ENCODE measurements at places on chromosomes 7 and 10.

- DNase-seq: no peak
Observed at GRCh38 chr7:26188206-26188956, 12.2 kb downstream of the HNRNPA2B1 start.

- no peak for DNase-seq
Observed at GRCh38 chr7:131008840-131009711, 275.1 kb upstream of the KLF14 start.

DNA sequence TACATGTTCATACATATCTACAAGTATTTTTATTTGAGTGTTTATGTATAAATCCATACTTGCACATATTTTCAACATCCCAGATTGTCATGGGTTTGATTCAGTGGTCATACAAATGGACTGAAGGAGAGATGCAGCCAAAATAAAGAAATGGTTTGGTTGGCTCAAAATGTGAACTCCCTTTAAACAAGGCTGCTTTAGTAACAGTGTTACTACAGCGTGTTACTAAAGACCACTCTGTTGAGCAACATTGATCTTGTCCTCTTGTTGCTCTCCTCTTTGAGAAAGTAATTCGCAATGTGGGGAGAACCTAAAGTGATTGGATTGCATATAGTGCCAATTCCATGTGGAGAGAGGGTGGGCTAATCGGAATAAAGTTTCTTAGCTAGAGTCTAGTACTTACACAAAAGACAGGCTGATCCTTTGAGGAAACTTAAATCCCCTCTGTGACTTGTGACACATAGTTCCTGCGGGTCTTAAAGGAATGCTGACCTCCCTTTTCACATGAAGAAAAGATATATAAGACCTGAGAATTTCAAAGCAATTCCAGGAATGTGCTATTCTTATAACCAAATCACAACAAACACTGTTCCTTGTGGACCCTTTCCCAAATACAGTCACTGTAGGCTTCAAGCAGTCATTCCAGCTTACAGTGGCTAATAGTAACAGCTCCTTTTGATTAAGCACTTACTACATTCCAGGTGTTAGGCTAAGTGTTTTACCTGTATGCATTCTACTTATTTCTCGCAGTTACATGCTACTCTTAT lies 144.3 kb downstream of the FZD1 start:
- no peak for DNase-seq

GRCh38 chr7:134180376-134180775 lies 53.2 kb downstream of the LRGUK start:
- DNase-seq: no peak

- DNase-seq: no peak
Observed at GRCh38 chr10:35328404-35329037, 7.8 kb upstream of the CCNY start.

DNA sequence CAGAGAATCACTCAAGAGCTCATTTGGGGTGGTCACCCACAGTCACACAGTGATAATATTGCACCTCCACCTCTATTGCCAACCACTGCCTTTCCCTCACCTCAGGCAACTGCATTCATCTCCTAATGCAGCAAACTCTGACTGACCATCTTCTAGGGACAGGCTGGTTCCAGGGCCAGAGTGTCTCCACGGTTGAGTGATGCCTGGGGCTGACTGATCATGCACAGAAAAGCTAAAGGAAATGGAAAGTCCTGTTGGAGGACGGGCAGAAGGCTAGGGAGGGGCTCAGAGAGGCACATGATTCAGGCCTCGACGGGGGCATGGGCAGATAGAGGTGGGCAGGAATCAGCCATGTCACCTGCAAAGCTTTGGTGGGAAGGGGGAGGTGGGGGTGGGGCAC lies 127.1 kb upstream of the TNS3 start:
- DNase-seq: no peak

- no peak for DNase-seq
Observed at GRCh38 chr7:18626717-18627116, 131.2 kb downstream of the HDAC9 start.

- DNase-seq: no peak
Observed at GRCh38 chr10:35422228-35422627, 85.9 kb downstream of the CCNY start.

- DNase-seq: no peak
Observed at GRCh38 chr10:127310923-127311322, 114.5 kb upstream of the INSYN2A start.

DNA sequence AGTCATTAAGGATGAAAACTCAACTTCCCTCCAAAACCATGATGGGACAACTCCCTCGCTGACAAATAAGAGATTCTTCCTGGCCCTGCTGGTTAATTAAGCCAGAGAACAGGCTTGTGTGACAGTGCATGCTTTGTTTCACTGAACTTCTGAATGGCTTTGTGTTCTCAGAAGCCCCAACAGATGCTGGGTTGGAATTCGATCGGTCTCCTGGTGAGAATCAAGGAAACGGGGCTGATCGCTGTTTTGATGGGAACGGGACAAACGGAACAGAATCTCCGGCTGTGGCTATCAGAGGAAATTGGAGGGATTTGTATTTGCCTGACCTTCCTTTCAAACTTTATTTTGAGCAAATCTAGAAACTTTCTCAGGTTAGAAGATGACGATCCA lies 145.0 kb downstream of the RNF216 start:
- DNase-seq: peak; percentile 97

DNA sequence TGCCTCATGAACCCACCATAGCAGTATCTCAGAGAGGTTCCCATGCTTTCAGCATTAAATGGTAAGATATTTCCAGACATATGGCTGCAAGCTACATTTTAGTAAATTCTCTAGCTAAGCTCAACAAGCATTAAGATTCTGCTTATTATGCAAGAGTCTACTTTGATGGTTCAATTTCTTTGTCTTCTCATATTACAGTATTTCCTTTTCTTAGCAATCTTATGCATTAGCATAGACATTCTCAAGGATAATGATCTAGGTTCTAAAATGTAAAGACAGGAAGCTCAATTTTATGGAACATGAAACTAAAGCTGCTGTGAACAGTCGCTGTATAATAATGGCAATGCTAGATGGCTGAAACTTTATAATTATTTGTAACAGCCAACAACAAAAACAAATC lies 39.2 kb downstream of the MEOX2 start:
- no peak for DNase-seq

GRCh38 chr7:122602800-122603199 lies 96.1 kb downstream of the RNF133 start:
- DNase-seq: no peak

GRCh38 chr7:98241674-98242241 lies 10.3 kb downstream of the TECPR1 start:
- DNase-seq: no peak

- no peak for DNase-seq
Observed at GRCh38 chr10:18472977-18473376, 178.4 kb downstream of the NSUN6 start.

DNA sequence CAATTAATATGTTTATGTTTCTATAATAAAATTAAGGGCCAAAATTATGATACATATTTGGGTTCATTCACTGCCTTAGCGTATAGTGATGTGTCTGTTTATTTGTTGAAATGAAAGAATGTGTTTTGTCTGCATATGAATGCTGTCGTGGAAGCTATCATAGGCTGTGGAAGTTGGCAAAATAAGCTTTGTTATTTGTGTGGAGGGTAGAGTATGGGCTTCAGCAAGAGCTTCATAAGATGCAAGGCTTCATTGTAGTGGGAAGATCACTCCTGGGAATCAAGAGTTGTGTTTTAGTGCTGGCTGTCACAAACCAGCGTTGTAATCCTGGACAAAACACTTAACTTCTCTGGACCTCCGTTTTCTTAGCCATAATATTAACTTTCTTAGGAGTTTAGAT lies 2.5 kb downstream of the SLK start:
- DNase-seq: peak; percentile 65

DNA sequence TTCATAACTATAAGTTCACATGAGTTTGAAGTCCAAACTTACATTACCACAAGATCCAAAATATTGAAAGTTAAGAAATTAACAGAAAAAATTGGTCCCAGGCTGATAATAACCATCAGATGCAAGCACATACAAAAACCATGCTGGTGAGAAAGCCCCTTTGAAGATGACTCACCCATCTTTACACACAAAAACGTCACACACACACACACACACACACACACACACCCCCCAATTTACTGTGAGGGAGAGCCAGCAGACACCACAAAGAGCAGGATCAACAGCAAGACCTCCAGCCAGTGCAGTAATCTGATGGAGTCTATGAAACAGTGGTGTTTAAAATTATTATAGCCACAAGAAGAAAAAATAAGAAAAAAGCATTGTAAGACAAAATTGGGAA lies 50.1 kb upstream of the DRGX start:
- no peak for DNase-seq

GRCh38 chr10:118742032-118742431 lies 12.7 kb downstream of the CACUL1 start:
- DNase-seq: no peak

GRCh38 chr7:32164341-32164996 lies 94.3 kb upstream of the PDE1C start:
- peak; percentile 80 for DNase-seq

GRCh38 chr10:117322260-117322659 lies 53.0 kb downstream of the PDZD8 start:
- no peak for DNase-seq

DNA sequence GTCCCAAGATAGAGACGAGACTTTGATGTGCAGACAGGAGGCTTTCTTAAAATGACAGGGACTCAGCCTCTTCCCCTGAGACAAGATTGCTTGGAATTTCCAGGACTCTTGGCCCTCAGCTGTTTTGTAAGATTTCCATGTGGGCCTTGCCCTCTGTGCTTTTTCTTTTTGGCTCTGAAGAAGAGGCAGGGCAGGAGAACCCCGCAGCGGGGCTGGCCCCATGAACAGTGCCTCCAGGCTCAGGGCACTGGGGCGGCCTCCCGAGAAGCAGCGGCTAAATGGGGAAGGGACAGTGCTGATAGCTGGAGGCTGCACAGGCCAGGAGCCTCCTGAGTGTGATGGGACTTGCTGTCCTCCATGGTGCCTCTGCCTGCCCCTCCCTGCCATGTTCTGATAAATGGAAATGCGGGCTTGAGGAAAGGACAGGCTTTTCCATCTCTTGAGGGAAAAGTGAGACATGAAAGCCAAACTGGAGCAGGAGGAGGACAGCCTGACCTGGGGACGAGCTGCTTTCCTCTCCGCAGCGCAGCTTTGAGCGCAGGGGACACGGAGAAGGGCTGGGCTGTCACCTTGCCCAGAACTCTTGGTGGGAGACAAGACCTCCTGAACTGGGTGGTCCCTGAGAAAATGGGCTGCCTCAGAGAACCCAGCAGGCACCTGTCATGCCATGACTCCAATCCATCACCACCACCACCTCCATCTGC lies 12.1 kb downstream of the SAP25 start:
- no peak for DNase-seq

DNA sequence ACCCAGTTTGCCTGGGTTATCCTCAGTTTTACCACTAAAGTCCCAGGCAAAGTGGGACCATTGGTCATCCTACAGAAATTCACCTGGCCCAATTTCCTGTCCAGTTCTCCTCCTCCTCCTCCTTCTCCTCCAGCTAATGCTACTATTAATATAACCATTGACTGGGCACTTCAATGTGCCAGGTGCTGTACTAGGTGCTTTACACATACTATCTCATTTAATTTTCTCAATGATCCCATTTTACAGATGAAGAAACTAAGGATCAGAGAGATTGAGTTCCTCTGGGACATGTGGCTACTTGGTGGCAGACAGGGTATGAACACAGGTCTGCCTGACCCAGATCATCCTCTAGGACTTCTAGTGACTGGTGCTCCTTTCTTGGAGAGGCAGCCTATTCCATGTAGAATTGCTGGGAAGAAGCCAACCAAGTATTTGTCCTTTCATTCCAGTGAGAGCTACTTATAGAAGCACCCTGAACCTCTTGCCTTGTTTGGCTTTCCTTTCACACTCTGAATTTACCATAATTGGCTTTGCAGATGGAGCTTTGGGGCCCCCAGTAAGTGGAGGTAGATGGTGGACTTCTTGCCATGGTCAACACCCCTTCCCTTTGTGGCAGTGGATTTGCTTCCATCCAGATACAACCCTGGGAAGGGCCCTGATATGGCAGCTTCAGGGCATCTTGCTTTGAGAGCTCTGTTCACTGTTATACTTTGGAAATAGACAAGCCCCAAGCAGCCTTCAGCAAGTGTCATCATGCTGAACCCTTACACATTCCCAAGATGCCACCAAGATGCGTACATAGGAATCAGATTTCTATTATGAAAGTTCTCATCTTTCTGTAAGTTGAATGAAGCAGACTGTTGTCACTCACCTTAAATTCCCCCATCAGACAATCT lies 78.7 kb downstream of the MYOF start:
- DNase-seq: no peak

GRCh38 chr10:18268005-18268404 lies 127.8 kb downstream of the CACNB2 start:
- no peak for DNase-seq

DNA sequence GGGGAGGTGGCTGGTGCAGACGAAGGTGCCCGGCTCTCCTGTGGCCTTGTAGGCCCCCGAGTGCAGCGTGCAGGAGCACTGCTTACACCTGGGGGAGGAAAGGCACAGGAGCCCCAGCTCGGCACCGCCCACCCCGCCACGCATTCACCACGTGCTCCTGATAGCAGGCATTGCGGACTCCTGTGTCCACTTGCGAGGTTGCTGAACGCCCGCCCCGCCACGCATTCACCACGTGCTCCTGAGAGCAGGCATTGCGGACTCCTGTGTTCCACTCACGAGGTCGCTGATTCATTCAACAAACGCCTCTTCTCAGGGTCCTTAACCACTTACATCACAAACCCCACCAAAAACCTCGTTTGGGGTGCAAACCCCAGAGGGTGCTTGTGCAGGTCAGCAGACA lies 13.9 kb downstream of the MICALL2 start:
- no peak for DNase-seq

DNA sequence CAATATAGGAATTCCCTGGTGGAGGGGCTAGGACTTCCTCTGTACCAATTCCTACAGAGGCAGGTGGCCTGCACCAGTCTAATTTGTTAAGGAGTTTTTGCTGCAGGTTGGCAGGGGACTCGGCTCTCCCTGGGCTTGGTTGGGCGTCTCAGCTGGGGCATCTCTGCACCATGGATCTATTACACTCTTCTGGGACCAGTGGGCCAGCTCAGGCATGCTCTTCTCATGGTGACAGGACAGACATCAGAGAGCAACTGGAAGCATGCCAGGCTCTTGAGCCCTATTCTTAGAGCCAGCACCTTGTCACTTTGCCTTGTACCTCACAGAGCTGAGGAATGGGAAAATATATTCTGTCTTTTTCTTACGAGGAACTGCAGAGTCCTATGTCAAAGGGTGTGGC lies 74.6 kb downstream of the SH2D4B start:
- DNase-seq: no peak

DNA sequence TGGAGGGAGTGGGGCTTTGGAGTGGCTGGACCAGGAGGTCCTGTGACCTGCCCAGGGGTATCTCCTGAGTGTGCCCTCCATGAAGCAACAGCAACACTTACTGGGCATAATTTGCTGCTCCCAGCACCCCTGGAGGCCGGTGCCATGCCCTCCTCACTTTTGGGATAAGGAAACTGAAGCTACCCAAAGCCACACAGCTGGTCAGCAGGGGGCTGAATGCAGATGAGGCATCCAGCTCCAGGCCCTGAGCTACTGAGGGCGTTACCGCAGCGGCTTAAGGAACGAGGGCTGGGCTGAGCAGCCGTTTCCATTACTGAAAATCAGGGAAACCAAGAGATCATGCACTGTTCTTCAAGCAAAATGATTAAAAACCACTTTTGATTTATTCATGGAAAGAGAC lies 408.9 kb downstream of the GLRX3 start:
- no peak for DNase-seq

GRCh38 chr10:46000538-46000937 lies 28.2 kb downstream of the TIMM23 start:
- no peak for DNase-seq
